ACHN (cell line): ENCODE measurements at places on chromosomes 5 and 9.

GRCh38 chr9:26955222-26955903, 849 bp upstream of the IFT74 start:
- DNase-seq: peak; percentile 45

DNA sequence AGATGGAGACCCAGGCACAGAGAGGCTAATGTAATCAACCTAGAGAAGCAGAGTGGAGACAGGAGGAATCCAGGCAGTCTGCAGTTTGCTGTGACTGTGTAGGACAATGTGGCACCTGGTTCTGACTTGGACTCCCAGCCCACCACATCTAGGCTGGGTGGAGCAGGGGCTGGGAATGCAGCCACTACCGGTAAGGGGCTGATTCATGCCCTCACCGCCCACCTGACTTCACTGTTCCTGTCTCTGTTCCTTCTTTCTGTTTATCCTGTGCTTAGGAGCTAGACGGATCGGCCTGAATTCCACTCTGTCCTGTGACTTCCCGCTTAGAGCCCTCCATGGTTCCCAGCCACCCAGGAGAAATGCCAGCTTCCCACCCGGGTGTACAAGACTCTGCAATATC, 2.6 kb downstream of the PDLIM4 start:
- no peak for DNase-seq

DNA sequence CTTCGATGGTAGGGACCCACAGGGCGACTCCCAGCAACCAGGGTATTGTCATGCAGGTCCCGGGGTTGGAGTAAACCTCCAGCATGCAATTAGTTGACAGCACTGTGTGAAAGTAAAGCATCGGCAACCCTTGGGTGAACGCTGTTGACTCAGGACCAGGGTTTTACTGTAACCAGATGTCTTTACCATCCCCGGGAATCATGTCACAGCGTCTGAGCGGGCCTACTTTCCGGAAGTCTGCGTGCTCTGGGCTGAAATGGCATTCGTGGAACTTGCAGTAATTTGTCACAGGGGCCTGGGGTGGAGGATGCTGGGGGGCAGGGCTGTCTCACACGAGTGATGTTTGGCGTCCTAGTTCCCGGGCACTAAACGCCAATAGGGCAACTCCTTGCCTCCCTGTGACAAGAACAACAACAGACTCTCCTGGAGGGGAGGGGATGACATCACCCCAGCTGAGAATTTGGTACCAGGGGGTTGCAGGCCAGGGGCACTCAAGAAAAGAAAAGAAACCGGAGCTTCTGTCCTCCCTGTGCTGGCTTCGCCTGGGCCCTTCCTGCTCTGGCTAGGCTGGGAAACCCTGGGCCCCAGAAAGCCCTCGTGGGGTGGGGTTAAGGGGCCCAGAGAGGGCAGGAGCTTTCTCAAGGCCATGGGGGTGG, 10.1 kb upstream of the UBAC1 start:
- DNase-seq: no peak

DNA sequence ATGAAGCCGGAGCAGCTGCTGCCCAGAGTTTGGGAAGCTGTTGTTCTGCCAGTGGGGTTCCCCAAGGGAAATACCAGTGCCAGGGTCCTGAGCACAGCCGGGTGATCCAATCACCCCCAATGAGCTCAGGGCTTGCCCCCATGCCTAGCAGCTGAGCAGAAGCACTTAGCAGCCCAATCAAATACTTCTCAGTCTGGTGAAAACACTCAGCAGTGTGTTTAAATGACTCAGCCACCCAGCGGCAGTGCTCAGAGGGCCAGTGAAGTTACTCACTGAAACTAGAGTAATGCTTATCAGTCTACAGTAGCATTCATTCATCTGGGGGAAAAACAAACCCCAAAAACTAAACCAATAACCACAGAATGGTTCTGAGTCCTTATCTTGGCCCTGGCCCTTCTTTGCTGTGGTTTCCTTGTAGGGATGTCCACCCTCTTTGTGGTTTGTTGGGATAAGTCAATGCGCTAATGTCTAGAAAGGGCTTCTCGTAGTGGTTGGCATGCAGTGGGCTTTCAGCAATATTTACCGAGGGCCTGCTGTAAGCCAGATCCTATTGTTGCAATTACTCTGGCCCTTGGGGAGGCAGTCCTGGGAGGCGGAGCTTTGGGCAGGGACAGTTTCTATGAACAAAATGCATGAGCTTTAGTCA, 43.1 kb downstream of the LHX2 start:
- DNase-seq: peak; percentile 75

- DNase-seq: no peak
Observed at GRCh38 chr9:111678293-111678692, 16.9 kb downstream of the GNG10 start.

- DNase-seq: no peak
Observed at GRCh38 chr9:89598926-89599325, 5.9 kb upstream of the GADD45G start.

DNA sequence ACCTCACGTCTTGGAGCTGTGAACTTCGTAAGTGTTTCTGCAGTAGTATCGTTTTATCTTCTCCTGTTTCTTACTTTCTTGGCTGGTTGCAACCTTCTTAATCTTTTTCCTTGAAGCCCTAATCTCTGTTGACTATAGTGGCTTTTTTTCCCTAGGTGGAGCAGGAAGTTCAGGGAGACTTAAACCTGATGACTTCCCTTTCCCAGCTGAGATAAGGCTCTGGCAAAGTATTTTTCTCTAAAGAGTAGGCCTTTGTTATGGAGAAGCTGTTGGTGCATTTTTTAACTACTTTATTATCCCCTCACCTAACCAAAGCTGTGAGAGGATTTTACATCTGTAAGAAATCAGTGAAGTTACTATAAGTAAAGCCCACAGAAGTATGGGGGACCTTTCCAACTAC, 723.1 kb upstream of the RIOK2 start:
- DNase-seq: no peak

DNA sequence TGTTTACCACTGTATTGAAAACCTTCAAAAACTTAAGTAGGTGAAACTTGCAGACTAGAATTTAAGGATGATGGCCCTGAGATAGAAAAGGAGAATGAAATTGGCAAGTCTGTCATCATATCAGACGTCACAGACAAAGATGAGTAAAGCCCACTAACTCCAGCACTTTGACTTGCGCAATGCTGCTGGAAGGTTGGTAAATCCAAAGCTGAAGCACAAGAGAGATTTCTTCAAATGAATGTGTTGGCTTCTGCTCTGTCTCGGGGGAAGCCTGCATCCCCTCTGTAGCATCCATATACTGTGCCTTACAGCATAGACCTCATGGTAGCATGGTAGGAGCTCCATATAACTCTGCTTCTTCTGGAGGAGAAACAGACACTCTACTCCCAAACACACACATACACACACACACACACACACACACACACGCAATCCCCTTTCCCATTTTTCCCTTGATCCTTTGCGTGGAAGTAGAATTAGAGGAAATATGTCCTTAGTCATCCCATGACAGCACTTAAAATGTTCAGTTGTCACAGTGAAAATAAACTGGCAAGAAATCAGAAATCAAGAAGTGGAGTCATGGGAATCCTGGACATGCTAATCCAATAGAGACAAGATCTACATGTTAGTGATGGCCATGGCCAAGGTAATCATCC, 241.5 kb downstream of the NR3C1 start:
- DNase-seq: no peak

- no peak for DNase-seq
Observed at GRCh38 chr9:120261419-120261818, 318.5 kb downstream of the CDK5RAP2 start.

DNA sequence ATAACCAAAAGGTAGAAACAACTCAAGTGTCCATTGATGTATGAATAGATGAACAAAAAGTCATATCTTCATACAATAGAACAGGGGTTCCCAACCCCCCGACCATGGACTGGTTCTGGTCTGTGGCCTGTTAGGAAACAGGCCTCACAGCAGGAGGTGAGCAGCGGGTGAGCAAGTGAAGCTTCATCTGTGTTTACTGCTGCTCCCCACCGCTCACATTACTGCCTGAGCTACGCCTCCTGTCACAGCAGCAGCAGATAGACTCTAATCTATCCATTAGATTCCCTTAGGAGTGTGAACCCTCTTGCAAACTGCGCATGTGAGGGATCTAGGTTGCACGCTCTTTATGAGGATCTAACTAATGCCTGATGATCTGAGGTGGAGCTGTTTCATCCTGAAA, 478.0 kb downstream of the BRINP1 start:
- no peak for DNase-seq

GRCh38 chr5:117893211-117893610, 1095.1 kb downstream of the DTWD2 start:
- DNase-seq: no peak

- no peak for DNase-seq
Observed at GRCh38 chr9:91986248-91986647, 36.2 kb upstream of the ROR2 start.

DNA sequence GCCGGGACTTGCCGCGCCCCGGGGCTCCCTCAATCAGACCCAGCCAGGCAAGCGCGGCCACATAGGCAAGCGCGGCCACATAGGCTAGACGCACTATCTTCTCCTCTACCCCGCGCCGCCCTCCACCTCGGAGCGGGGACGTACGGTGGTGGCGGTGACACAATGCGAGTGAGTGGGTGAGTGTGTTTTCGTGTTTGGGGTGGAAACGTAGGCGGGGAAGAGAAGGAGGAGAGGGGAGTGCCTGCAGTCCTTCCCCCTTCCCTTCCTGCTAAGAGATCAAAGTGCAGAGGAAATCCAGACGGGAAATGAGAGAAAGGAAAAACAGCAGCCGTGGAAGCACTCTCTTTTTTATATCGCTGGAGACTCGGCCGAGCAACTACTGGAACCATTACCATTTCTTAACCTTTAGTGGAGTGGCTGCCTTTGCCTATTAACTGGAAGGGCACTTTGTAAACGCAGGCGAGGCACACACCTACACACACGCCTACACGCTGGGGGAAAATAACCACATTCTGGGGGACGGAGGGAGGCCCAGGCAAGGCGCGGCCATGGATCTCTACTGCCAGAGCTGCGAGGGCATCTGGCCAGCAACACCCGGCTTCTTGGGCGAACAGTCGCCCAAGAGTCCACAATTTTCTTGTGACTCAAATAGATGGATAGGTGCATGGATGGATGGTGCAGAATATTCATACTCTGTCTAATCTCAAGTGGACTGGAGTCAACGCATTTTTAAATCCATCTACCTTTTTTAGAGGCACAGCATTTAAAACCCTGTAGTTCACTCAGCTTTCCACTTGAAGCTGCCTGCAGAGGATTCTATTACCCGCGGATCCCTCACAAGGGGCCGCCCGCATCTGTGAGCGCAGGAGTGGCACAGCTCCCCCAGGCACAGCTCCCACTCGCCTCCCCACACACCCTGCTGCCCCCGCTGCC, 2.1 kb downstream of the EDIL3 start:
- peak; percentile 69 for DNase-seq

GRCh38 chr5:150155258-150156026, at the start of gene PDGFRB:
PDGFRB (minus strand) TSS chr5:150155845; CDS start chr5:150137047, 18,798 bp downstream.
- DNase-seq: peak; percentile 61

DNA sequence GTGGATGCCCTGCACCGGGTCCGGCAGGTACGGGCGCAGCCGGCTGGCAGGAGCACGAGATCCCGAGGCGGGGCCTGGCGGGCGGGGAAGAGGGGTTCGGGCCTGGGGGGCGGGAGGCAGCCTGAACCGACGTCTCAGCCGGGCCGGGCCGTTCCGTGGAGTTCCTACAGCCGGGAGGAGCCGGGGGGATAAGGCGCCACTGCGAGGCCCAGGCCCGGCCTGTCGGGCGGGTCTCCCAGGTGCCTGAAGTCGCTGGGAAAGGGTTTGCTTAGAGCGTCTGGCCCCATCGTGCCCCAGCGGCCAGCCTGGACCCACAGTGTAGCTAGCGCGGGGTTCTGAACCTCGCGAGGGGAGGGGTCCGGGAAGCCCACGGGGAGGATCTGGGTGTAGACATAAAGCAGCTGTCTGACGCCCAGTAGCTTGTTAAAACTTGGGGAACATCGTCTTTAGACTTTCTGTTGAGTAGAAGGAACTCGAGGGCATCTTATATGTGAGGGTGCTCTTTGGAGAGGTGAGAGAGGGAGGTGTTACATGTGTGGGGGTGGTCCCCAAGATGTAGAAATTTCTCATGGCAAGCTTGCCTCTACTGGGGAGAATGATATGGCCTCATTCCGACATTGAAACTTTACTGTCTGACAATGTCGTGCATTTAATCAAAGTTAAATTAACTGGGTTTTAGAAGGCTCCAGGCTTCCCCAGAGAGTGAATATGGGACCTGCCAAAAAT, 524 bp downstream of the FUBP3 start:
- DNase-seq: peak; percentile 7

DNA sequence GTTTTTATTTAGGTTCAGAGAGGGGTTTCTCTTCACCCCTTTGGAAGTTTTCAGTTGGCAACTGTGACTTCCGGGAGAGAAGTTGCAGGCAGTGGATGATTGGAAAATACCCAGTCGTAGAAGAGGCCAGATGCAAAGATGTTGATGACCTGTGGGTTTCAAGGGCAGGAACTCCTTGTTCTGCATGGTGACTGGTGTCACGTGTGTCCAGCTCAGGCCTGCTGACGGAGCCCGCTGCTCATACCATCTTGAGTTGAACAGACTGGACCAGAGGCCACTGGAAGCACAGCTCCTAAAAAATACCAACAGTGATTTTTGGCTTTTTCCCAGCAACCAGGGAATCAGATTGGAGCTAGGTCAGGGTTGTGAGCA, 243.9 kb upstream of the KLF4 start:
- DNase-seq: peak; percentile 28

DNA sequence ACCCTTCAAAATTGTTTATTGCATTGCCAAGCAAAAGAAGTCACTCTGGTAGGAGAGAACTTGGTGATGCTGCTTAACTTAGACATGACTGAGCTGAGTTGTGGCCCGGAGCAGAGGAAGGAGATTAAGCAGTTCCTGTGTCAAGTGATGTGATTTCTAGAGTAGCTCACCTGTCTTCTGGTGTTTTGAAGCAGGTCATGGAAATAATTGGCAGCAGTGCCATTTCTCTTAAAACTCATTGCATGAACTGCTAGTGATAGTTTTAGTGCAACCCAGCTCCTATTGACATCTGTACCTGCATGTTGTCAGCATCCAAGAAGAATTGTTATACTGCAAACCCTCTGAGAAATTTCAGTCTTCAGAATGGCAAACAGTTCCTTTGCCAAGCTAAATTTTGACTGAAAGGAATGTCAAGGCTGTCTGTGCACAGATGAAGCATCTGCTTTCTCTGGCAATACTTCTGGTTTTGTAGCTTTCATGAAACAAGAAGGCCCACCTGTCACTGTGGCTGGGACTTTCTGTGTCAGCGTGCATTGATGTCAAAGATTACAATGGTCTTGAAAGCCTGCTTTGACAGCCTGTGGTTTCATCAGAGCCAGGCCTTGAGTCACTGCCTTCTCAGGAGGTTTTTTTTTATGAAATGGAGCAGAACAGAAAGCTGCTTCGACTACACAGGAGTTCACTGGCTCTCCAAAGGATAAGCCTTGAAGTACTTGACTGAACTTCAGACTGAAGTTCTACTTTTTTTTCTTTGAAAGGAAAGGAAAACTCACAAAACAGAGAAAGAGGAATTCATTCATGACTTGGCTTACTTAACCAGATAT, 90.6 kb downstream of the RALGPS1 start:
- no peak for DNase-seq
